Panc1 (cell line): ENCODE measurements at places on chromosomes 3 and 15. TPM values are rescaled to one million over a fixed set of nuclear protein-coding genes. Genes with fewer than 3 reads are reported as not detected.
A peak's percentile ranks its signal among the peaks of the same experiment; 100 is the strongest.

DNA sequence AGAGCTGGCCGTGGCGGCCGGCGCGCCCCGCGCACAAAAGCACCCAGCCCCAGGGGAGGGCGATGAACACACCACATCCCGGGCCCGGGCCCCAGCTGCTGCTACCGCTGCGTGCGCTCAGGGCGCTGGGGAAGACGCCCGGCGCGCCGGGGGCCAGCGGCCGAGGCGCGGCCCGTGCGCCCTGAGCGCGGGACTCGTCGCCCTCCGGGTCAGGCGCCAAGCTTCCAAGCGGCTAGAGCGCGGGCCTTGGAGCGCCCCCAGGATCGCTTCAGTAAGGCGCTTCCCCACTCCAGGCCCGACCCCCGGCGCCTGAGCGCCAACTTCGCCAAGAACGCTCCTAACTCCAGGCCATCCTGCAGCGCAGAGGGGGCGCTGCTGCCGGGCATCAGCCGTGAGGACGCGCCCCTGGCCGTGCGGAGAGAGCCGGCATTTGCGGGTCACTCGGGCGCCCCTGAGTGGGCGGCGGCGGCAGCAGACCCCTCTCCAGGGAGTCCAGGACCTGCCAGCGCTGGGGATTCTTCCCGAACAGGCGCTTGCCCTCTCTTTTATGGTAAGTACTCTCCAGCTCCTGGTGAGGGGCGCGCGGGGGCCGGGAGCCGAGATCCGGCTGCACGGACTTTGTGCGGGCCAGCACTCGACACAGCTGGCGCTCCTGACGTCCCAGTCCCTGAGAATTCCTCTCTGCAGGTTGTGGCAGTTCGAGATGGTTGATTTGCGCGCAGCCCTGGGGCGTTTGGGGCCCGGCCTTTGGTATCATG, 475 bp downstream of the SPSB4 start:
- H3K4me3 ChIP-seq, result peak overlapping the region; percentile 23; the same call in 1 of the 2 replicates
- H3K4me1 ChIP-seq, result peaks cover 6% of the 10 kb centered on the region; the same call in 1 of the 2 replicates
- H3K27ac ChIP-seq, result no peak overlapping the region
- no peaks in the 10 kb centered on the region for H3K36me3 ChIP-seq
- DNase-seq, result no peak

DNA sequence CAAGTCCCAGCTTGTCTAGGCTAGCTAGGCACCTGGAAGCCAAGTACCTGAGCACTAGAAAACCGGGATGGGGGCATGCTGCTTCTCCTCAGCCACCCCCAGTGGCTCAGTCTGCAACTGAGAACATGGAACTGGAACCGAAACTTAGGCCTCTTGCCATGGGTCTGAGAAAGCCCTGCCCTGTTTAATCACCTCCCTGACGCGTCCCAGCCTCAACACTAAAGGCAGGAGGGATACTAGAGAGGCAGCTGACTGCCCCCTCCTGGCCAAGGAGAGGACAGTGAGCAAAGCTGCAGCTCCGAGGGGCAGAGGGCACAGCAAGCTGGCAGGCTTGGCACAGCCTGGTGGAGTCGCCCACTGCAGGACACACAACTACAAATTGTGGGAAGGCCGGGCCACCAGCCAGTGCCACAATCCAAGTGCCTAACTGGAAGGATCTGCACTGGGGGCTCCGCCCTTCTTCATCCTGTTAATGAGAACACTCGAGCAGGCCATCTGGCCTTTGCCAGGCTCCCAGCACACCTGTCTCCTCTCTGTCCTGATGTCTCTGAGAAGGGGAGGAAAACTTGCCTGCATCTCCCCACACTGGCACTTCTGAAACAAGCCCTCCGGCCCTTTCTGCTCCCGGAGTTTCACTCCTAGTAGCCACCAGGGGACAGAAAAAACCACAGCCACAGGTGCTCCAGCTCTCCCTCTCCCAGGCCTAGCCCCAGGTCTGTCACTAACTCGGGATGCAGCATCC, 53.7 kb downstream of the BDH1 start:
- DNase-seq, result no peak
- no peak overlapping the region for H3K27ac ChIP-seq
- no peaks in the 10 kb centered on the region for H3K27me3 ChIP-seq
- H3K36me3 ChIP-seq, result no peaks in the 10 kb centered on the region
- no peaks in the 10 kb centered on the region; the same call in 1 of the 2 replicates for H3K4me1 ChIP-seq

DNA sequence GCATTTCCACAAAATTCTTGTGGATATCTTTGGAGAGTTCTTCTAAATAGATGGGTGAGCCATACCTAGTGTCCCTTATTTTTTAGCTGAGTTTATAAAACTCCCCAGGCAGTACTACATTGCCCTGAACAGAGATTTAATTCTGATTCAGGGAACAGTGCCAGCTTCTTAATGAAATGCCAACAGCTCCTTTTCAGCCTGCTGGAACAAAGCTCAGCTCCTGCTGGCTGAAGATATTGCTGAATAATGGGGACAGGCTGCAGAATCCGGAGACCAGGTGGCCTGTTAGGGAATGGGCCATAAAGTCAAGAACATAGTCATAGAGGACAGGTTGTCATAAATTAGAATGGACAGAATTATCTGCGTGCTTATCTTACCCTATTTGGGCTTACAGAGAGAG, 8.9 kb downstream of the HGD start:
- H3K27ac ChIP-seq, result no peak overlapping the region
- no peak for DNase-seq
- no peaks in the 10 kb centered on the region for H3K36me3 ChIP-seq
- H3K27me3 ChIP-seq, result no peaks in the 10 kb centered on the region

DNA sequence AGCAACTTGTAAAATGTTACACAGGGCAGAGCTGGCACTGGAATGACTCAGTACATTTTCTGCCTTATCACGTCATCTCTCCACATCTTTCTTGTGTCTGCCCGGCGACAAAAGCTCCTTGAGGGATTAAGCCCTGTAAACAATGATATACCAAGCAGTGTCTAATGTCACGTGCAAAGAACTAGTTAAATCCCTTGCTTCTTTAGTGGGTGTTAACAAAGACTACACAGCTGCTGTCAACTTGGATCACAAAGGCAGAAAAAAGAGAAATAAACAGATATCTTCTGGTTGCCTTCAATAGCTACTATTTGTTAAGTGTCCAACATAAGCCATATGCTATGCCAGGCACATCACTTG, 48.1 kb upstream of the FRMD4B start:
- no peaks in the 10 kb centered on the region for H3K4me1 ChIP-seq
- H3K36me3 ChIP-seq, result no peaks in the 10 kb centered on the region
- no peak overlapping the region for H3K27ac ChIP-seq
- no peaks in the 10 kb centered on the region for H3K27me3 ChIP-seq
- no peak for DNase-seq
- no peak overlapping the region for H3K4me3 ChIP-seq

- no peak for DNase-seq
- H3K4me1 ChIP-seq, result peaks cover 2% of the 10 kb centered on the region
- H3K27me3 ChIP-seq, result no peaks in the 10 kb centered on the region
- no peaks in the 10 kb centered on the region for H3K36me3 ChIP-seq
- no peak overlapping the region for H3K27ac ChIP-seq
- H3K4me3 ChIP-seq, result no peak overlapping the region
Observed at GRCh38 chr3:56983427-56983826, 77.0 kb upstream of the SPATA12 start.

- no peak overlapping the region for H3K27ac ChIP-seq
- H3K27me3 ChIP-seq, result no peaks in the 10 kb centered on the region
- DNase-seq, result no peak
- no peak overlapping the region for H3K4me3 ChIP-seq
- peaks cover 53% of the 10 kb centered on the region for H3K4me1 ChIP-seq
Observed at GRCh38 chr15:78880813-78881212, 8.1 kb downstream of the MORF4L1 start.

- H3K4me1 ChIP-seq, result no peaks in the 10 kb centered on the region
- no peak overlapping the region for H3K27ac ChIP-seq
- H3K4me3 ChIP-seq, result no peak overlapping the region
- H3K36me3 ChIP-seq, result no peaks in the 10 kb centered on the region
- DNase-seq, result no peak
Observed at GRCh38 chr3:71653414-71653807, 69.9 kb upstream of the FOXP1 start.

CP gene
- total RNA-seq, result 5.8 TPM

CHCHD6 gene
- total RNA-seq, result 31.5 TPM

CD96 gene
- not detected for total RNA-seq

AAGAB gene
- 102 TPM for total RNA-seq

FEZF2 gene
- not detected for total RNA-seq

AKAP13 gene
- 94.2 TPM for total RNA-seq

TAGLN3 gene
- not detected for total RNA-seq
